ENCODE measurements at places on chromosomes 11 and 22.

DNA sequence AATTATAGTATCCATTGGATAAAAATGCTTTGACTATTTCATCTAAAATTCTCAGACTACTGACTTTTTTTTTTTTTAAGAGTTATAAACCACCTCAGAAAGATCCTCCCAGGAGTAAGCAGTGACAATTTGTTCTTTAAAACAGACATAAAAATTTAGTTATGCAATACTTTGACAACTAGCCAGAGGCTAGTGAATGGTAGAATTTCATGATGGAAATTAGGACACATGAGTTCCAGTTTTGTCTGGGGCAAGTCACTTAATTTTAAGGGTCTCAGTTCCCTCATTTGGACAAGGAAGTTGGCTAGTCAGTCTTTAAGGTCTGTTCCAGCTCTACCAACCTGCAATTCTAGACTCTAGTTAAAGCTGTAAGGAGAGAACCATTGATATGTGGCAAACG is 2.9 kb downstream of the IL18 start:
- peak; percentile 14 for DNase-seq

DNA sequence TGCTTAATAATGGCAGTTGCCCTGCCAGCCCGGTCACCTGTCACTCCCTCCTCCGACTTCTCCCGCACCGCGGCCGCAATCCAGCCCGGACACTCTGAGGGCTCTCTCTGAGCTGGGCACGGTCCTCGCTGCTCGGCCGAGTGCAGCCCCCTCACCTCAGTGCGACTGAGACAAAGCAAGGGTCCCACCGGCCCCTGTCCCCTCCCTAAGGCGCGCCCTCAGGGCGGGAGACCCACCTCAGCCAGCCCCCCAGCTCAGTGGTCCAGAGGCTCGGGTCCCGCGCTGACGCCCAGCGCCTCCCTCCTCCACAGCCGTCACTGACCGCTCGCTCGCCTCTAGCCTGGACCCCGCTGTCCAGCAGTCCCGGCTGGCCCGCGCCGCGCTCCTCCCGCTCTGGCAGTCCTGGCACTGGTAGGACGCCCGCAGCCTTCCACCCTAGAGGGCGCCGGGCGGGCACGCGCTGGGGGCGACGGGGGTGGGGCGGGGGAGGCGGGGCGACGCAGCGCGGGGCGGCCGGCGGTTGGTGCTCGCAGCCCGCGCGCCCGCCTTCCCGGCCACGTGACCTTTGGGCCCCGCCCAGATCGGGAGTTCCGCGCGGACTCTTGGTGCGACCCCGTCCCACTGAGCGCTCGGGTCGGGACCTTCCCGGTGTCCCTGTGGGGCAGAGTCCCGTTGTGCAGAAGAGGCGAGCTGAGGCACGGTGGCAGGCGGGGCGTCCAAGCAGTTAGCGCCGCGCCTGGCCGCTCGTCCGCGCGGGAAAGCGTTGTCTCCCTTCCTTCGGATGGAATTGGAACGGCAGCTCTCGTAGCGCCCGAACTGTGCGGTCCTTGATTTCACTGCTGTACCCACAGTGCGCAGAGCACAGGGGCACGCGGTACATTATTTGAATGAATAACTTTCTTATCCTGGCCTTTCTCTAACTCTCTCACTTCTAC is 7.8 kb upstream of the L3MBTL2 start:
- peak; percentile 32 for DNase-seq

DNA sequence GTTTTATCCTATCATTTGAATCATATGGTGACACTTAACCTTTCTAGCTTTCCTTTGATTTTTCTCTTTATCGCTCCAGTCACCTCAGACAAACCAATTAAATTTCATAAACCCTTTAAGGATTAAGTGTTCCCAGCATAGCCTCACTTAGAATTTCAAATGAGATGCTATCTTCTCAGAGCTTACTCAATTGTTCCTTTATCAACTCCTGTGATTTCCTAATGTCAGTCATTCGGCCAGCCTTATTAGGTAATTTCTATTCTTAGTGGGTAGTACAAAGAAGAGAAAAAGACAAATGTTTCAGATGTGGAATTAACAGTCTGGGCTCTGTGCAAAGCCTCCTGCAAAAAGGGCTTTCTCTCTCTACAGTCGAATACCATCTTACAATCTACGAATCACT is 77.1 kb upstream of the CCDC90B start:
- no peak for DNase-seq

DNA sequence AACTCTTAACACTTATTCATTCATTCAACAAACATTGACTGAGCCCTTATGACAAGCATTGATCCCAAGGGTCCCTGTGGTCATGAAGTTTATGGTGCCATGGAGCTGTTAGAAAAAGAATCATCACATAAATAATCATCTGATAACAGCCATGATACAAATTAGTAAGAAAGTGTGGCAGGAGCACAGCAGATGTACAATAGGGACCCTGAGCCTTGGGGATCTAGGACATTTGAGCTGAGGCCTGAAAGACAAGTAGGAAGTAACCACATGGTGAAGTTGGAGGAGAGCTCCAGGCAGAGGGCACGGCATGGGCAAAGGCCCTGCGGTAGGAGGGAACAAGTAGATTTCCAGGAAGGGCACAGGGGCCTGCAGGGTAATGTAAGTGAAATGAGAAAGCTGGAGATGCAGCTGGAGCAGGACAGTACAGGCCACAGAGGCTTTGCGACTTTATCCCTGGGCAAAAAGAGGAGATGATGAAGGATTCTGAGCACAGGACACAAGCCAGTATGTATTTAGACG is 6.8 kb upstream of the TCF20 start:
- no peak for DNase-seq

GRCh38 chr11:117823294-117823945 is 1.1 kb downstream of the FXYD2 start:
- DNase-seq, result no peak
